ENCODE measurements at places on chromosomes 2 and 18. TPM values are rescaled to one million over a fixed set of nuclear protein-coding genes. Genes with fewer than 3 reads are reported as not detected.

- no peaks in the 10 kb centered on the region for H3K4me1 ChIP-seq
- DNase-seq: no peak
- H3K27ac ChIP-seq: no peak overlapping the region
- no peaks in the 10 kb centered on the region for H3K36me3 ChIP-seq
Observed at GRCh38 chr18:55296778-55297177, 291.2 kb downstream of the TCF4 start.

GRCh38 chr18:47067648-47068047 is 32.2 kb upstream of the ELOA2 start:
- H3K36me3 ChIP-seq: no peaks in the 10 kb centered on the region
- H3K4me3 ChIP-seq: no peak overlapping the region
- no peak overlapping the region for H3K27ac ChIP-seq
- no peaks in the 10 kb centered on the region for H3K4me1 ChIP-seq
- no peaks in the 10 kb centered on the region for H3K27me3 ChIP-seq

The GALNT14 gene
- total RNA-seq: 2.6 TPM

DNA sequence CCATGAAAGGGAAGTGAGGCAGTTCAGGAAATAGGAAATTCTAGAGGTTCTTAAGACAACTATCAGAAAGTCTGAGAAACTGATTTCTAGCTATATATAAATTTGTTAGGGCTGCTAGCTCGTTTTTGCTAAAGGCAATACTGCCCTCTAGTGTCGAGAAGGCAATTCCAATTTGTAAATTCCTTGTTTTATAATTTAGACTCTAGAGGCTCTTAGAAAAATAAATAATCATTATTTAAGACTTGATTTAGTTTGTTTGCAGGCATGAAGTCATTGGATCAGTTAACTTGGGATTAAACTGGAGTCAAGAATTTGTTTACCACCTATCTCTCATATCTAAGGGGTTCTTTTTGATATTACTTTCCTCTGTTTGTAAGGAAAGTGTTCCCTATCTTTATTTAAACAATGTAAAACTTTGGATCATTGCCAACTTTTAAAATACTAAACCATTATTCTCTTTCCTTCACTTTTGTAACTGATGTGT is 66.2 kb downstream of the ACVR2A start:
- no peaks in the 10 kb centered on the region for H3K36me3 ChIP-seq
- H3K4me3 ChIP-seq: no peak overlapping the region
- peak; percentile 8 for DNase-seq
- no peaks in the 10 kb centered on the region for H3K27me3 ChIP-seq

- DNase-seq: no peak
- no peaks in the 10 kb centered on the region for H3K27me3 ChIP-seq
- no peak overlapping the region for H3K4me3 ChIP-seq
- no peaks in the 10 kb centered on the region for H3K36me3 ChIP-seq
Observed at GRCh38 chr18:48581941-48582340, 43.1 kb downstream of the CTIF start.

GRCh38 chr2:240998995-240999791 is 775 bp downstream of the SNED1 start:
- peak overlapping the region; percentile 51 for H3K4me3 ChIP-seq
- no peaks in the 10 kb centered on the region for H3K27me3 ChIP-seq
- H3K27ac ChIP-seq: no peak overlapping the region
- H3K4me1 ChIP-seq: peaks cover 13% of the 10 kb centered on the region

DNA sequence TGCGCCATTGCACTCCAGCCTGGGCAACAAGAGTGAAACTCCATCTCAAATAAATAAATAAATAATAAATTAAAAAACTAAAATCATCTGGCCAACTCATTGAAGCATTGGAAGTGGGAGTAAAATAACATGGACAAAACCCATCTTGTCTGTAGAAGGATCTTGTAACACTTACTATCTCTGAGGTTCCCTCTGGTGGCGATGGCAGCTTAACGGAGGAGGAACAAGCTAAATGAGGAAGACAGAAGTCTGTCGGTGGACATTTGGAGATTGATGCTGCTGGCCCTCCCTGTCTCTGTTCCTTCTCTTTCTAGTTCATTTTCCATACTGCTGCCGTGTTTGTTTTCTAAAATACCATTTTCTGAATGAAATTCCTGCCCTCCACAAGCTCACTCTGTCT is 43.4 kb downstream of the ZCCHC2 start:
- no peaks in the 10 kb centered on the region for H3K27me3 ChIP-seq
- no peak overlapping the region for H3K27ac ChIP-seq
- no peak overlapping the region for H3K4me3 ChIP-seq

- no peak overlapping the region for H3K27ac ChIP-seq
- no peaks in the 10 kb centered on the region for H3K27me3 ChIP-seq
- no peaks in the 10 kb centered on the region for H3K36me3 ChIP-seq
- H3K4me3 ChIP-seq: no peak overlapping the region
- H3K4me1 ChIP-seq: no peaks in the 10 kb centered on the region
Observed at GRCh38 chr18:8478968-8479370, 130.3 kb upstream of the RAB12 start.

The COL4A4 gene
- 0.88 TPM for total RNA-seq

- no peaks in the 10 kb centered on the region for H3K36me3 ChIP-seq
- no peak overlapping the region for H3K4me3 ChIP-seq
- no peaks in the 10 kb centered on the region for H3K4me1 ChIP-seq
- H3K27ac ChIP-seq: no peak overlapping the region
- DNase-seq: no peak
Observed at GRCh38 chr2:24410976-24411375, 50.6 kb upstream of the ITSN2 start.

- H3K27me3 ChIP-seq: no peaks in the 10 kb centered on the region
- no peak for DNase-seq
- no peaks in the 10 kb centered on the region for H3K36me3 ChIP-seq
- H3K27ac ChIP-seq: no peak overlapping the region
- H3K4me1 ChIP-seq: peaks cover 8% of the 10 kb centered on the region
- no peak overlapping the region for H3K4me3 ChIP-seq
Observed at GRCh38 chr2:241514986-241515737, 6.8 kb upstream of the STK25 start.

DNA sequence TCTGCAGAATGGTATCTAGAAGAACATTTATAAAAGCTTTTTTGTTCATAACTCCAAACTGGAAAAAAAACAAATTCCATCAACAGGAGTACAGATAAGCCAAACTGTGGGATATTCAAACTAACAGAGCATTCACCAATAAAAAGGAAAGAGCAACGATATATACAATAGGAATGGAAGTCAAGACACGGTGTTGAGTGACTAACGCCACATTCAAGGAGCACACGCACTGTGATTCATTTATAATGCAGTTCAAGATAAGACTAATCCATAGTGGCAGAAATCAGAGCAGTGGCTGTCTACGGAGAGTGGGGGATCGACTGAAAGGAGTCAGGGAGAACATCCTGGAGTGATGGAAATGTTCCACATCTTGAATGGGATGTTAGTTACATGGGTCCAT is 70.7 kb downstream of the CABYR start:
- no peak overlapping the region for H3K27ac ChIP-seq
- no peak overlapping the region for H3K4me3 ChIP-seq
- peaks cover 10% of the 10 kb centered on the region for H3K4me1 ChIP-seq
- DNase-seq: no peak

DNA sequence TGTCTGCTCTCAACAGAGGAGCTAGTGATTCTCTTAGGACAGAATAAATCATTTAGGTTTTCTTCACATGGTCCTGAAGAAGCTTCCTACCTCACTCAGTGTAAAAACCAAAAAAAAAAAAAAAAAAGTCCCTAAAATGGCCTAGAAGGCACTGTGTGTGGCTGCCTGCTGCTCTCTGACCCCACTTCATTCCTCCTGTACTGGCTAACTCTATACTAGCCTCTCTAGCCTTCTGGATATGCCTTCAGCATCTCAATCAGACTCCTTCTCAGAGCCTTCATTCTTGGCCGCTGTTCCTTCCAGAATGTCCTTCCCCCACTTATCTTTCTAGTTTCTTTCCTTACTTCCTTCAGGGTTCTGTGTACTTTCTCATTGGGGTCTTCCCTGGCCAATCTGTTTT is 82.1 kb downstream of the CERS6 start:
- H3K27ac ChIP-seq: no peak overlapping the region
- no peaks in the 10 kb centered on the region for H3K36me3 ChIP-seq
- no peaks in the 10 kb centered on the region for H3K27me3 ChIP-seq
- H3K4me1 ChIP-seq: no peaks in the 10 kb centered on the region

- no peaks in the 10 kb centered on the region for H3K36me3 ChIP-seq
- H3K27me3 ChIP-seq: no peaks in the 10 kb centered on the region
- H3K27ac ChIP-seq: peak overlapping the region; percentile 62
- H3K4me1 ChIP-seq: peaks cover 3% of the 10 kb centered on the region
Observed at GRCh38 chr2:174634130-174635014, 36.8 kb upstream of the WIPF1 start.

DNA sequence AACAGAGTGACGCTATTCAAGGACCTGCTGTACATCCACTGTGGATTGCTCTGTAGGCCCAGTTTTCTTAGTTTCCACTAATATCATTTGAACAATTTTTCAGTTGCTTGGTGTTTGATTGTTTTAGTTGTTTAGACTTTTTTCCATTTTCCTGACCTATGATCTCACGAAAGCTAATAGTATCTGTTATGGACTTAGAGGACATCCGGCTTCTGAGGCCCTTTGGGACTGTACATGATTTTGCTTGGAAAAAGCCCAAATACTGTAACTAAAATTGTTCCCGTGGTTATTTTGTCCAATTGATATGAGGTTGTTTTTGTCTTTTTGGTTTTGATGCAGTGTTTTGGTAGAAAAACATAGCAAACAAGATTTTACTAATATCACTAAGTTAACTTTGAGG is 174.6 kb downstream of the PLCL1 start:
- H3K4me3 ChIP-seq: no peak overlapping the region
- no peaks in the 10 kb centered on the region for H3K36me3 ChIP-seq
- DNase-seq: no peak
- no peaks in the 10 kb centered on the region for H3K27me3 ChIP-seq

DNA sequence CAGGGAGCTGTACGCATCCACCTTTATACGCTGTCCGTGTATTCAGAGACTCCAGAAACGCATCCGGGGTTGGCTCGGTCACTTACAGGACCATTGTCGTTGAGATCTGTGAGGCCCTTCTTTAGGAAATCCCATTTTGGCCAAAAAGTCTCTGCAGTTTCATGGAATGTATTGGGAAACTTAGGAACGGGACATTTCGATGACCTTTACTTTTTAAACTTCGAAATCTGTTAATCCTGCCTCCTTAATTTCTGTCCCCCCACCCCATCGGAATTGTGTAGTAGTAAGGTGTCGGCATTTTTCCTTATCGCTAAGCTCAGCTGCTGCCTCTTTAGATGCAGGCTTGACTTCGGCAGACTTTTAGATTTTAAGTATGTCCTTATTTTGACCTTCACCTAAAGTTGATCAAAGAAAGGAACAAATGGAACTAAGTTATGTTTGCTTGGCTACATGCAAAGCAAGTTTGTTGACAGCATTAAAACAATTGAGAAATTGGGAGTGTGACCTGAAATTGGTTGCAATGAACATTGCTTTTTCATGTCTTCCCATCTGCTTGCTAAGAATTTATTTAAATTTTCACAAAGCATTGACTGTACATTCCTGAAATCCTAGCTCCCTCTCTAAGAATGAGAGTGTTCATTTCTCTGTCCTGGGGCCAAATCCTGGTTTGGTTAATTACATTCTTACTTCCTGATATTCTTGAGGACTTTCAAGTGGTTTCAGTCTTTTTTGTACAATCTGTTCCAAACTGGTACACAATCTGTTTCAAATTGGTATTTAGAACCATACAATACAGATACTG is 884 bp upstream of the RAPH1 start:
- no peaks in the 10 kb centered on the region for H3K27me3 ChIP-seq
- no peaks in the 10 kb centered on the region for H3K4me1 ChIP-seq
- H3K27ac ChIP-seq: peak overlapping the region; percentile 61
- H3K36me3 ChIP-seq: no peaks in the 10 kb centered on the region
- no peak for DNase-seq

DNA sequence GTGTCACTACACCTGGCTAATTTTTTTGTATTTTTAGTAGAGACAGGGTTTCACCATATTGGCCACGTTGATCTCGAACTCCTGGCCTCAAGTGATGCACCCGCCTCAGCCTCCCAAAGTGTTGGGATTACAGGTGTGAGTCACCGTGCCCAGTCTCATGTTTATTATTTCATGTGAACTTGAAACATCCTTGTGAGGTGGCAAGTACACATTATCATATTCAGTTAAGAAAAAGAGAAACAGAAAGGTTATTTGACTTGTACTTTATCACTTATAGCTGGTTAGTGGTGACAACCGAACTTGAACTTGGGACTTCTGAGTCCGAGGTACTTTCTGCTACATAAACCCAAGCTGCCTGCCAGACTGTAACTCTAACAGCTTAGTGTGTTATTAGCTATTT is 24.4 kb downstream of the ABHD3 start:
- no peak for DNase-seq
- peaks cover 3% of the 10 kb centered on the region for H3K4me1 ChIP-seq
- H3K4me3 ChIP-seq: no peak overlapping the region

- H3K4me3 ChIP-seq: no peak overlapping the region
- H3K36me3 ChIP-seq: no peaks in the 10 kb centered on the region
- no peak overlapping the region for H3K27ac ChIP-seq
- H3K4me1 ChIP-seq: no peaks in the 10 kb centered on the region
- DNase-seq: no peak
Observed at GRCh38 chr2:163351143-163351542, 384.7 kb downstream of the FIGN start.

The GNLY gene
- total RNA-seq: 1.3 TPM

- H3K4me3 ChIP-seq: no peak overlapping the region
- DNase-seq: no peak
- H3K27ac ChIP-seq: no peak overlapping the region
- no peaks in the 10 kb centered on the region for H3K4me1 ChIP-seq
- no peaks in the 10 kb centered on the region for H3K27me3 ChIP-seq
- no peaks in the 10 kb centered on the region for H3K36me3 ChIP-seq
Observed at GRCh38 chr2:46778511-46778910, 137.1 kb downstream of the MCFD2 start.

DNA sequence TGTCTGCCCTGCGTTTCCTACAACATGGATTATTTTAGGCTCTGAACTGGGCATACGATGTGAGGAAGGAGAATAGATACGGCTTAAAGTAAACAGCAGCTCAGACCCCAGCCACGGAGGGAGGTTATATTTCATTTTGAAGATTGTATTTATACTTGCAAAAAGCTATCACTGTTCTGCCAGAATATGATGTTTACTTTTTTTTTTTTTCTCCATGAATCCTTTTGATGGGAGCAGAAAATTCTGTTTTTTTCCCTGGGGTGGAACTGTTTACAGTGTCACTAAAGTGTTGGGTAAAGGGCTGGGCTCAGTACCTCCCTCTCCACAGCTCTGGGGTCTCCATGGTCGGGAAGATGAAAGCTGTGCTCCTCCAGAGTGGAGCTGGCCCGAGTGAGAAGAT is 13.1 kb downstream of the PCARE start:
- no peak overlapping the region for H3K27ac ChIP-seq
- DNase-seq: no peak
- no peak overlapping the region for H3K4me3 ChIP-seq

The RGPD4 gene
- total RNA-seq: not detected

- H3K27ac ChIP-seq: no peak overlapping the region
- H3K27me3 ChIP-seq: no peaks in the 10 kb centered on the region
- no peak for DNase-seq
Observed at GRCh38 chr2:61710711-61711110, 143.1 kb downstream of the FAM161A start.

GRCh38 chr2:168155680-168156079 is 91.7 kb downstream of the STK39 start:
- H3K27me3 ChIP-seq: no peaks in the 10 kb centered on the region
- no peaks in the 10 kb centered on the region for H3K36me3 ChIP-seq
- no peaks in the 10 kb centered on the region for H3K4me1 ChIP-seq
